ENCODE measurements at places on chromosomes 3 and 15.

DNA sequence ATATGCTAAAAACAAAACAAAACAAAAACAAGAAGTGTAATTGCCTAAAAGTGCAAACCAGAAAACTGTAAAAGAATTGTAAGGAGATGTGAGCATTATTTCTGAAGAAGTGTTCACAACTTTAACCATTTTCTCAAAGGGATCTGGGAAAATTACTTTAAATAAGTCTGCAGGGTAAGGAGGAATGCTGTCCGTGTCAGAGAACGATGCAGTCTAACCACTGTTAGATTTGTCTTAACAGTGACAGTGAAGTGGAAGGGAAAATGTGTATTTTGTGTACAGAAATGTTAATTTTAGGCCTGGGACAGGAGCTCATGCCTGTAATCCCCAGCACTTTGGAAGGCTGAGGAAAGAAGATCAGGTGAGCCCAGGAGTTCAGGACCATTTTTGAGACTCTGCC lies 95.7 kb downstream of the DLG1 start:
- DNase-seq: no peak

DNA sequence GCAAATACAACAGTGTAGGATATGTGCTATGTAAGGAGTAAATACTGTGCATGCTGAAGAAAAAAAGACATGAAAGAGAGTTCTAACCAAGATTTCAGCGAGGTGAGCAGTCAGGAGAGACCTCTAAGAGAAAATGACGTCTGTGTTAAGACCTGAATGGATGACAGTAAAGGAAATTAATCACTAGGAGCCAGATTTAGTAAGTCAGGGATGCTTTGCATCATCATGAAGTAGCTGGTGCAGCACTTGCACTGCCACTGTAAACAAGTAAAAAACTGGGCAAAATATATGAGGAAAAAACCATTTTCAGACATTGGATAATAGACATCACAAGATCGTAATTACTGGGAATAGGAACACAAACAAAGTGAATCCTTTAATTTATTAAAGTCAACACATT lies 32.6 kb downstream of the RTP4 start:
- DNase-seq: no peak

- no peak for DNase-seq
Observed at GRCh38 chr15:34628577-34629152, 45.2 kb upstream of the GOLGA8B start.

- DNase-seq: no peak
Observed at GRCh38 chr15:26891448-26892181, 24.8 kb downstream of the GABRA5 start.

DNA sequence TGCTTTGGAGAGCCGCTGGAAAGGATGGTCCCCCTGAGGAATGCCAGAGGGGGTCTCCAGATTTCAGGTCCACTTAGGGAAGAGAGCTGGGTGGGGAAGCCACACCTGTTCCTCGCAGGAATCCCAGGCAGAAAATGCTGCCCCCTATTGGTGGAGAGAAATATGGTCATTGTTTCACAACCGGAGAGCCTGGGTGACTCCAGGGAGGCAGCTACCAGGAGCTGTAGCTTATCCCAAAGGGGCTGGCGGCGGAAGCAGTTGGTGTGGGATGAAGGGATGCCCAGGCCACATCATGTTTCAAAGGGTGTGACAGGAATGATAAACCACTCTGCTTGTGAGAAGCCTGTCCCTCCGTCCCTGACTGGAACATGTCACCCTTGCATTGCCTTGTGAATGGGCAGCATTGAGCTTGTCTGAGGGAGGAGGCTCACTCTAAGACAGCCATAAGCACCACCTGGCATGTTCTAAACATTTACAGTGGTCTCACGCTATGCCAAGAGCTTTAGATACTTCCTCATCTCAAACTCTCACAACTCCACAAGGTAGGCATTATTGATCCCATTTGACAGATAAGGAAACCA lies 34.5 kb downstream of the POMGNT2 start:
- DNase-seq: no peak

GRCh38 chr3:169953462-169954141 lies 13.0 kb upstream of the SEC62 start:
- DNase-seq: no peak

GRCh38 chr15:62564886-62565633 lies 400.0 kb upstream of the C2CD4B start:
- DNase-seq: no peak

DNA sequence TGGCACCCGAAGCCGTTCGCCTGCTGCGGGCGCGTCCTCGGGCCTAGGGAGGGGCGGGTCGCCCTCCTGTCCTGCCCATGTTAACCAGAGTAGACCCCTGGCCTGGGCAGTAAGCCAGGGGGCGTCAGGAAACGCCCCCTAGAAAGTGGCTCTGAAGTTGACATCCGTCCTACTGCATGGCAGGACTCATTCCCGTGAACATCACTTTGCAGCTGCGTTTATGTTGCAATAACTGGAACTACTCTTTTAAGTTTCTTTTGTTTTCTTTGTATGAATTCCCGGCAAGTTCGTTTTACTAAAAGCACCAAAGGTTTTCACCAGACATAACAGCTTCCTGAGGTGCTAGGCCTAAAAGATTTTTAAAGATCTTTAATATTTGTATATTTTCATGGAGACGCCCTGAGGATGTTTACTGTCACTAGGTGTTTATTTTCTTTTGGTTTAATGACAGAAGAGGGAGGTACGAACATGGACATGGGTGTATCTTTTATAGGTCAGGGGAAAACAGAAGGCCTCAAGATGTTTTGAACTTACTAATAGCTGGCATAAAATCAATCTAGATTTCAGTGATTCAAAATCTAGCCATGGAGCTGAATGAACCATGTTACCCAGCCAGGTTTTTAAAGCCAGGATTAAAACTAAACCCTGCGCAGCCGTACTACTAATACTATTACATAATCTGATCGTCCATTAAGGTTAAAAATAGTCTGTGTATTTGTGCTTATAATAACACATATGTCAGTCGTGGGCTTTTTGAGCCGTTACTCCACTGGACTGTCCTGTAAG lies 1.0 kb downstream of the C15orf61 start:
- peak; percentile 29 for DNase-seq

DNA sequence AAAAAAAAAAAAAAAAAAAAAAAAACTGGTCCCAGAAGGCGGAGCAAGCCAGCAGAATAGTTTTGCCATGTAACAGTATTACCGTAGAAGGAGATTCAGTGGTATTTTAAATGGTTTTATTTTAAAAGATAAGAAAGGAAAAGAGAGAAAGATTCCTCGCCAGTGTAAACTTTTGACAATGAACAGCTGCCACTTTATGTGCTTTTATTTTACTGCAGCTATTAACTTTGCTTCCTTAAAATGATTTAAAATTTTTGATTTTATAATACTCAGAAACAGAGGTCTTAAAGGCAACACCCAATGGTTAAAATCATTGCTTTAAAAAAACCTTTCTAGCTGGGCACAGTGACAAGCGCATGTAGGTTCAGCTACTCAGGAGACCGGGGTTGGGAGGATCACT lies 46.8 kb downstream of the TMCO5A start:
- DNase-seq: no peak

GRCh38 chr3:81485444-81485865 lies 276.0 kb downstream of the GBE1 start:
- no peak for DNase-seq

- DNase-seq: no peak
Observed at GRCh38 chr15:33298631-33299030, 12.1 kb upstream of the RYR3 start.

- no peak for DNase-seq
Observed at GRCh38 chr15:101049856-101050622, 130.9 kb downstream of the LRRK1 start.

DNA sequence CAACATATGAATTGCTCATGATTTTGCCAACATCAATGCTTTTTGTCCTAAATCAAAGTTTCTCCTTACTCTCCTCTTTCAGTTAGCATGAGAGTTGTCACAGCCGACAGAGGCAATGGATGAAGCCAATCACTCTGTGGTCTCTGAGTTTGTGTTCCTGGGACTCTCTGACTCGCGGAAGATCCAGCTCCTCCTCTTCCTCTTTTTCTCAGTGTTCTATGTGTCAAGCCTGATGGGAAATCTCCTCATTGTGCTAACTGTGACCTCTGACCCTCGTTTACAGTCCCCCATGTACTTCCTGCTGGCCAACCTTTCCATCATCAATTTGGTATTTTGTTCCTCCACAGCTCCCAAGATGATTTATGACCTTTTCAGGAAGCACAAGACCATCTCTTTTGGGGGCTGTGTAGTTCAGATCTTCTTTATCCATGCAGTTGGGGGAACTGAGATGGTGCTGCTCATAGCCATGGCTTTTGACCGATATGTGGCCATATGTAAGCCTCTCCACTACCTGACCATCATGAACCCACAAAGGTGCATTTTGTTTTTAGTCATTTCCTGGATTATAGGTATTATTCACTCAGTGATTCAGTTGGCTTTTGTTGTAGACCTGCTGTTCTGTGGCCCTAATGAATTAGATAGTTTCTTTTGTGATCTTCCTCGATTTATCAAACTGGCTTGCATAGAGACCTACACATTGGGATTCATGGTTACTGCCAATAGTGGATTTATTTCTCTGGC lies 2.5 kb downstream of the OR4F6 start:
- no peak for DNase-seq

GRCh38 chr15:77476995-77477394 lies 56.3 kb downstream of the HMG20A start:
- no peak for DNase-seq

DNA sequence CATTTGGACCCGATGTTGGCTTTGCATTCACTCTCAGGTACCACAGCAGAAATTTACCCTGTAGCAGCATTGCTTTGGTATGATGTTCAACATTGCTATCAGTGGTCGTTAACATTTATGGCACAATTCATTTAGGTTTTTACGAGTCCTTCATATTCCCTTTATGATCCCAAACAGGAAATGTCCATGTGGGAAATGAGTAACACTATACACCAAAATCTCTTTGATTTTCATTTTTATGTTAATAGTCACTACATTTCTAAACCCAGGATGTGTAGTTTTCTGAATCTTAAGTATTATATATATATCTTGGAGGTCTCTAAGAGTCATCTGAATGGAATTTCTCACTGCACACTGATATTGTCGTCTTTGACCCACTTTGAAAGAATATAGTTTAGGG lies 78.5 kb upstream of the RBMS3 start:
- DNase-seq: no peak

DNA sequence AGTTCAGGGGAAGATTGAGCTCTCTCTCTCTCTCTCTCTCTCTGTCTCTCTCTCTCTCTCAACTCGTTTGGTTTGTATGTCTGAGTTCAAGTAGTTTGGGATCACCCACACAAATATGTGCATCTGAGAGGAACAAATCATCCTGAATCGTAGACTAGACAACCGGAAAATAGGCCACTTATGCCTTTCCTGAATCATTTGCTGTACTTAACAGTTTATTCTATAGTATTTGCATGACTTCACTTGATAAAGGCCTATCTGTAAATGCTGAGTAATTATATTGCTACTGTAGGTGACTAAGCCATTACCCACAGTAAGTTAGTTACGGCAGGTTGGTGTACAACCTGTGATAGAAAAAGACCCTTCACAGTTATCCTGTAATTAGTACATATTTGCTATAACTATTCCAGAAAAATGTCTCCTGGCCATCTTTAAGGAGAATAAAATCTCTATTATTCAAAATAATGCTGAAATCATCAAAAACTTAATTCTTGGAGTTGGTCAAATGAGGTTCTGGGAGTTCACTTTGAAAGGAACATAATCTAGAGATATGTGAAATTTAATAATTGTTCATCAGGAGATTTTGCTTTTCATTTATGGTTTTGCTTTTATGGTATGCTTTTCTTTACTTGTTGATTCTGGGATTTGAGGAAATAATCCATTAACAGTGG lies 31.1 kb downstream of the OXSM start:
- DNase-seq: no peak

GRCh38 chr3:138348754-138349739 lies 668 bp downstream of the MRAS start:
- no peak for DNase-seq

DNA sequence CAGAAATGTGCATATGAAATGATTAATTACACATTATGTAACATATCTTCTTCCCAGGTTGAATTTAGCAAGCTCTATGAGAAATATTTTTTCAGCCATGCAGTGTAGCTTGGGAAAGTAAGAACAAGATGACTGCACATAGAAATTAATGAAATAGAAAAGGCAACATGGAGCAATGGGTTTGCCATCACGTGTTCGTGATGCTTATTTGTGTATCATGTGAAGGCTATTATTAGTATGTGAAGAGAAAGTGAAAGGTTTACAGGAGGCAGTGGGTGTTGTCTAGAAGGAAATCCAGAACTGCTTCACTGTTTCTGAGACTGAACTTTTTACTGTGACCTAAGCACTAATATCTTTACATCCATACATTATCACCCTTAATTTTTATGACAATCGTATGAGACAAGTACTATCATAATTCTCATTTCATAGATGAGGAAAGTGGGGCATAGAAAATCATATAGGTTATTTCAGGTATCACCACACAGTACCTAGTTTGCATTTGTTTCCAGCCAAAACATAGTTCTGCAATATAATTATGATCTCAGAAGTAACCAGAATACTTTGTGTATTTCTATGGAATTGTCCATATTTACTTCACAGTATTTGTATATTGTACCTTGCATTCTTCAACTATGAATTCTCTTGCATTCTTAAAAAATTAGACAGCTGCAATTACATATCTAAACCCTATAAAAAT lies 14.9 kb downstream of the SERPINI1 start:
- DNase-seq: no peak

- no peak for DNase-seq
Observed at GRCh38 chr3:127707851-127708411, 35.2 kb downstream of the ABTB1 start.

- DNase-seq: no peak
Observed at GRCh38 chr3:4936982-4937614, 42.1 kb upstream of the BHLHE40 start.

GRCh38 chr3:190595179-190595795 lies 81.4 kb downstream of the IL1RAP start:
- no peak for DNase-seq

- peak; percentile 5 for DNase-seq
Observed at GRCh38 chr3:108662142-108662738, 72.7 kb downstream of the DZIP3 start.

DNA sequence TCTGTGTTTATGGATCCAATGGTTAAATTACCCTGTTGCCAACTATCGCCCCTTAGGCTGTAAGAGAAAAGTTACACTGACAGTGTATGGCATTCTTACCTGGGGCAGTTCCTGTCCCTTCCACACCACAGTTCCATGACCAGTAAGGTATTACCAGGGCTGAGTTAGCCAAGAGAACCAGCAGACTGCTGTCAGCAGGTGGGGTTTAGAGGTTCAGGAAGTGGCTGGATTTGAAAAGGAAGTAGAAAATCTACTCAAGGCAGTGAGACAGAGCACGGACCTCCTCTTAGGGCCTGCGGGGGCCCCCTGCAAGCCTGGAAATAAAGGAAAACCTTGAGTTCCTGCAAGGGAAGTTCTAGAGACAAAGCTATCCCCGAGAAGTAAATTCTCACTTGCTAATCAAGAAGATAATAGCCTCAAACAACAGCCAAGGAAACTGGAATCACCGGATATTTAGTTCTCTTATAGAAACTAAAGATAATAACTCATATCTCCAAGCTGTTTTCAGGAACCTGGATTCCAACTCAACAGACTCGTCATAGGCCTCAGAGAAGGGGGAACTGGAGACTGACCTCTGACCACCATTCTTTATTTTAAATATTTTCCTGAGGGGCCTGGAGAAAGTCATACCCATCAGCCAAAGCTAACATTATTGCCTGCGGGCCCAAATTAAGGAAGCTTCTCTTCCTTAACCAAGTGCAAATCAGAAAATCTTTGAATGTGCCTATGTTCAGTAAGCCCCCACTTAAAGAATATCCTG lies 161.7 kb downstream of the ANXA2 start:
- DNase-seq: no peak

GRCh38 chr3:95302044-95302443 lies 1239.2 kb downstream of the NSUN3 start:
- DNase-seq: no peak

GRCh38 chr3:149662240-149662887 lies 4.5 kb upstream of the WWTR1 start:
- DNase-seq: no peak

All from stimulated activated naive CD4-positive, alpha-beta T cell treated with Interleukin-2 at 50 U/mL for 16 hours (primary cell).